Stimulated activated CD4-positive, alpha-beta T cell treated with anti-CD3 and anti-CD28 coated beads, Interleukin-12 subunit alpha, Interleukin-12 subunit beta, amount 100 ng/mL, for 4 hours (primary cell): ENCODE measurements at places on chromosomes 2 and 18.

- DNase-seq = no peak
Measured at GRCh38 chr2:227834423-227834822, 20.8 kb downstream of the CCL20 start.

DNA sequence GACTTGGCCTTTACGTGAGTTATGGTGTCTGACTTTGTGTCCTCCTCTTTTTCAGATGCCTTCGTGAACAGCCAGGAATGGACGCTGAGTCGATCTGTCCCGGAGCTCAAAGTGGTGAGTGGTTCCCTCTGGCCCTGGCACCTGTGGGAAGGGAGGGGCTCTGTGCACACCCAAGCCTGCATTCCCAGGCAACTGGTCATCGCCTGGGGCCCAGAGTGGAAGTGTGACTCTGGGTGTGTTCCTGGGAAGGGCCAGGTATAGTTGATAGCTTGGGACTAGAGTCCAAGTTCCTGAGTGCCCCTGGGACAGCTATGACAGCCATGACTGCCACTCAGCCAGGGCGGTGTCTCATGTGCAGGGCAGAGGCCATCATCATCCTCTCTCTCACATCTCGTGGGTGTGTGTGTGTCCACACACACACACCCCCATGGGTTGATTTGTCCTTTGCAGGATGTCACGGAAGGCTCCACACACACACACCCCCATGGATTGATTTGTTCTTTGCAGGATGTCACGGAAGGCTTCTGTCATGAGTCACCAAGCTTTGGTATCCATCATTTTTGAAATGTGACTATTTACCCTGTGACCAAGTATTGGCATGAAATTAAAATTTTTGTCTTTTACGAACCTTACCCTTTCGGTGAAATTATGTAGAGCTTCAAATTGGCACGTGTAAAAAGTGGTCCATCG is 215.4 kb downstream of the AGAP1 start:
- no peak for DNase-seq

- no peak for DNase-seq
Measured at GRCh38 chr2:62826953-62827675, 121.6 kb downstream of the EHBP1 start.

GRCh38 chr2:17353263-17353662 is 165.0 kb downstream of the RAD51AP2 start:
- no peak for DNase-seq

DNA sequence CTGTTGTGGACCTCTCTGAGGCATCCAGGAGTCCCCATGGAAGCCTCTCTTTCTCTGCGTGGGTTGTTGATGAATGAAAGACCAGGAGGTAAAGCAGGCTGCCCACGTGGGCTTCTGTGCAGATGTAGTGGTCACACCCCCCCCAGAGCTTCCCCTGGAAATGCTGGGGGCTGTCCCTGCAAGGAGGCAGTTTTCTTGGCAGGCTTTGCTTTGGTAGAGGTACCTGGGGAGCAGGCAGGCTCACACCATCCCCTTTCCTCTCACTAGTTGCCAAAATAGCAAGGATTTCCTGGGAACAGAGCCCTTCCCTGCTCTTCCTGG is 97.6 kb upstream of the MAP3K20 start:
- DNase-seq = no peak

DNA sequence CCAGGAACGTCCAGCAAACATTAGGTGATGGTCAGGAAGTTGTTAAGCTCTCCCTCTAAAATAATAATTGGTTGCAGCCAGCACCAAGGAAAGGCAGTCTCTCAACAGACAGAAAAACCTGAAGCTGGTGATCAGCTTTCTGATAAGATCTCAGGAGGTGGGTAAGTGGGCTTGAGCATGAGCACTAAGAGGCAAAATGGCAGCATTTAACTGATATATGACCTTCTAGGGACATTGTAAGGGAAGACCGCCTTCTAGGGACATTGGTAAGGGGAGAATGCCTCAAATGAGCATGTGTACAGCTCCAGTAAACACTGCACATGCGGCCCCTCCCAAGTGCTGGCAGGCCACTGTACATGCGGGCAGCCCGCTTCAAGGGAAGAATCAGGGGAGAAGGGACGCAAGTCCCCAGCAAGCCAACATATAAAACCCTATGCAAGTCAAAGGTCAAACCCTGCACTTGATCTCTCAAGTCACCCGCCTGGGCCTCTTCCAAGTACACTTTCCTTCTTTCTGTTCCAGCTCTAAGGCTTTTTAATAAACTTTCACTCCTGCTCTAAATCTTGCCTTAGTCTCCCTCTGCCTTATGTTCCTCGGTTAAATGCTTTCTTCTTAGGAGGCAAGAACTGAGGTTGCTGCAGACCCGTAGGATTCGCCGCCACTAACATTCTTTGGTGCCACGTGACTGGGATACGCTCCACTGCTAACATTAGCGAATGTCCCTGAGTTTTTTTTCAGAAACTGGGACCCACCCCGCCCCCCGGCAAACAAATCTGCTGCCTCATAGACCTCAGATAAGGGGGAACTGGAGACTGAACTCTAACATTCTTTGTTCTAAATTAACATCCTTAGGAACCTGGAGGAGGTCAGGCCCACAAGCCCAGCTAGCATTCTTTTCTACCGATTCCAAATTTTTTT is 463.8 kb downstream of the LPIN1 start:
- no peak for DNase-seq

GRCh38 chr2:102604769-102605168 is 14.6 kb upstream of the SLC9A2 start:
- DNase-seq = no peak

- no peak for DNase-seq
Measured at GRCh38 chr2:85445316-85446295, 27.1 kb downstream of the SH2D6 start.

GRCh38 chr2:232293191-232293590 is 85.4 kb upstream of the ALPP start:
- no peak for DNase-seq

- DNase-seq = no peak
Measured at GRCh38 chr2:11701751-11702301, 31.8 kb upstream of the NTSR2 start.

DNA sequence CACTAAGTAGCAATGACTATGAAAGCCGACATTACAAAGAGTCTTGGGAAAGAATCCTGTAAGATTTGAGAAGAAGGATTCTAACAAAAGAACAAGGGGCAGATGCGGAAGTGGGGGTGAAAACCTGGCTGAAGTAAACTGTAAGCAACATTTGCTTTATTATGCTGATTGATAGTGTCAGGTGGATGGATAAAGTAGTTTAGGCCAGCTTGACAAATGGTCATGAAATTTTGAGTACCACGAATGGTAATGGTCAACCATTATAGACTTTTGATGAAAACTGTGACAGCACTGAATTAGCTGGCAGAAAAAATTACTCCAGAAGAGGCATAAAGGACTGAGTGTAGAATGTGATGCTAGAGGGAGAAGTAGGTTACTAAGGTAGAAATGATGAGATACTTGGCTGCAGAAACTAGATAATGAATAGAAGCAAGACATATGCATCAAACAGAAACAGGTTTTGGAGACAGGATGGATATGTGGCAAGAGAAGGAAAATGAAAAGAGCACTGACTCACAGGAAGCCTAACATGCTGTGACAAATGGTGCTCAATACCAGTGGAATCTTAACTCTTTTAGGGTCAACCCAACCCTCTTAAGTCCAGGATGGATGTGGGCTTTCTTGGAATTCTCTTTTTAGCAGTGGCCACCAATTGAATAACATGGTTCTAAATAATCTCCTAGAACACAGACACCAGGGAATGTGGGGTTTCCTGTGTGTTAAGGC is 6.8 kb downstream of the THUMPD2 start:
- no peak for DNase-seq

DNA sequence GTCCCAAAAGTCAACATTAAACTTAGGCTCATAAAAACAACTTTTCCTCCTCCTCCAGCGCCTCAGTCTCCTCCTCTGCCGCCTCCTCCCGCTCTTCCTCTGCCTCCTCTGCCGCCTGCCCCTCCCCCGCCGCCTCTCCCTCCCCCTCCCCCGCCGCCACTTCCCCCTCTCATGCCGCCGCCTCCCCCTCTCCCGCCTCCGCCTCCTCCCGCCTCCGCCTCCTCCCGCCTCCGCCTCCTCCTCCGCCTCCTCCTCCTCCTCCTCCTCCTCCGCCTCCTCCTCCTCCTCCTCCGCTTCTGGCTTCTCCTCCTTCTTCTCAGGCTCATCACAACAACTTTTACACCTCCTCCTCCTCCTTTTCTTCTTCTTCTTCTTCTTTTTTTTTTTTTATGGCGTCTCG is 599.9 kb downstream of the TMEM182 start:
- no peak for DNase-seq

- DNase-seq = no peak
Measured at GRCh38 chr18:64402636-64403035, 253.7 kb upstream of the LINC00305 start.

DNA sequence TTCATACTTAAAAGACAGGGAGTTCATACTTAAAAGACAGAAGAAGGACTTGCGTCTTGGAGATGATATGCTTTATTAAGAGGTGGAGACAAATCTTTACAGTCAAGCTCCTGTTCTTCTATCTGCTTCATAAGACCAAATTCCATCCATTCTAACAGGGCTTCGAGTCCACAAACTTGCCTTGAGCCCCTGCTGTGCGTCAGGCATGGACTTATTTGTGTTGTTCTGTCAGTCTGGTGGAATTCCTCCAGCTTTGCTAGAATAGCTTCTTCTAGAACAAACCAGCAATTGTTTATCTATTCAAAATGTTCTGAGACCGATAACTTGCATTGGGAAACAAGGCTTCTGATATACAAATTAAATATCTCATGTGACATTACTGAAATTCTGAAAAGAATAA is 73.9 kb upstream of the SOX11 start:
- no peak for DNase-seq

DNA sequence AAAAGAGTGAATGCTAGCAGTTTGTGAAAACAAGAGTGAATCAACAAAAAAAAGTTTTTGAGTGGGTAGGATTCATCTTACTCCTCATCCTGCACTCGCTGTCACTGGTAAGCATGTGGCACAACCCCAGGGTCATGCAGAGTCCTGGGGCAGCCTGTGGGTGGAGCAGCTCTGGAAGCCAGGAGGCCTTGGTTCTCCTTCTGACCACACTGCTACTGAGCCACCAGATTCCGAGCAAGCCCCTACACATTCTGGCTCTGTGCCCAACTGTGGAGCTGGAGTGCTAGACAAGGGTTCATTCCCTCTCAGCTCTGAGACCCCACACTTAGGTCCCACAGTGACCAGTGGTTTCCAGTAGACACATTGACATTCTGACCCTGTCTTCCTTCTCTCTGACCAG is 670.6 kb downstream of the BCL11A start:
- DNase-seq = no peak

DNA sequence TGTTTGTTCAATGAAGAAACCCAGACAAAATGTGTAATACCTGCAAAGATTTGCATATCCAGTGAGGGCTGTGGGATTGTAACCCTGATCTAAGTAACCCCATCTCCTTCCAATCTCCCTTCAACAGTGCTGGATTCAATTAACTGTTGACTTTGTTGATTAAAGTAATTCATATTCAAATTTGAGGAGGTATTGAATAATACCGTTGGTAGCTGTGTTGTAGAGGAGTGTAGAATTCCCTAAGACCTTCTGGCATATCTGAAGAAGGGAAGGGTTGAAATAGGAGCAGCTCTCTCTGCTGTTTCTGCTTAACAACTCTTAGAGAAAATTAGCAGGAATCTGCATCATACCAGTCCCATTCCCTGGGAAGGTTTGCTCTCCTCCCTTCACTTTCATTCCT is 28.2 kb downstream of the MAIP1 start:
- no peak for DNase-seq

- no peak for DNase-seq
Measured at GRCh38 chr2:30643674-30644073, 163.6 kb downstream of the CAPN13 start.

GRCh38 chr2:29114946-29115609 is at the start of gene CLIP4:
Gene CLIP4 (plus strand): TSS chr2:29115415. CDS start chr2:29121389, 5,974 bp downstream.
- peak; percentile 77 for DNase-seq
